Transverse colon (tissue), 4 donors: ENCODE measurements at places on chromosomes 7 and 10. TPM values are rescaled to one million over a fixed set of nuclear protein-coding genes. Genes with fewer than 3 reads are reported as not detected.

The FBXO24 gene
- total RNA-seq, result not detected

The PSD gene
- 48.1 TPM for total RNA-seq

- no peak for DNase-seq
These were observed 202.2 kb downstream of the VTI1A start for GRCh38 chr10:112649006-112649821.

GRCh38 chr10:84837877-84838276 lies 509.5 kb downstream of the CCSER2 start:
- DNase-seq, result no peak

GRCh38 chr7:136441835-136442234 lies 426.6 kb upstream of the CHRM2 start:
- DNase-seq, result no peak

DNA sequence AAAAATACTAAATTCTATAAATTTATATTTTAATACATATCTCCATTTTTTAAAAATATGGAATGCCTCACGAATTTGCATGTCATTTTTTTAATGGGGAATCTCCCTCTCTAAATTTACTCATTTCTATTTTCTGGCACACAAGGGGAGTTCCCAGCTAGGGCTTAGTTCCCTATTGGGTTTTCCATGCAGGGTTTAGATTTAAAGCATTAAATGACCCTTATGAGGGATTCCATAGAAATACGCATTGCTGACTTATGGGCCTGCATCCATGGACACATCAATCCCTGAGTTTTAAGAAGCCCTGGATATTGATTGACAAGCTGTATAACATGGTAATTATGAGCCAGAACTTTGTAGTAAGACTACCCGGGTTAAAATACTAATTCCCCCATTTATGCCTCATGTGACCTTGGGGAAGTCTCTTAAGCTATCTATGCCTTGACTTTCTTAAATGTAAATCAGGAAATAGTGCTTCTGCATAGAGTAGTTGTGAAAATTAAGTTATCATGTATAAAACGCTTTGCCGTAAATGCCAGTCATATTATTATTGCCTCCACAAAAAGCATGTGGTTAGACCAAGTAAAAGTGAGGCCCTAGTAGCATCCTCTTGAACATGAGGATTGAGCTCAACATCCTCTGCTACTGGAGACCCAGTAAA lies 78.8 kb upstream of the ANKRD1 start:
- DNase-seq, result no peak

- DNase-seq, result peak; percentile 82
These were observed 23.7 kb downstream of the EPHB4 start for GRCh38 chr7:100803398-100804161.

DNA sequence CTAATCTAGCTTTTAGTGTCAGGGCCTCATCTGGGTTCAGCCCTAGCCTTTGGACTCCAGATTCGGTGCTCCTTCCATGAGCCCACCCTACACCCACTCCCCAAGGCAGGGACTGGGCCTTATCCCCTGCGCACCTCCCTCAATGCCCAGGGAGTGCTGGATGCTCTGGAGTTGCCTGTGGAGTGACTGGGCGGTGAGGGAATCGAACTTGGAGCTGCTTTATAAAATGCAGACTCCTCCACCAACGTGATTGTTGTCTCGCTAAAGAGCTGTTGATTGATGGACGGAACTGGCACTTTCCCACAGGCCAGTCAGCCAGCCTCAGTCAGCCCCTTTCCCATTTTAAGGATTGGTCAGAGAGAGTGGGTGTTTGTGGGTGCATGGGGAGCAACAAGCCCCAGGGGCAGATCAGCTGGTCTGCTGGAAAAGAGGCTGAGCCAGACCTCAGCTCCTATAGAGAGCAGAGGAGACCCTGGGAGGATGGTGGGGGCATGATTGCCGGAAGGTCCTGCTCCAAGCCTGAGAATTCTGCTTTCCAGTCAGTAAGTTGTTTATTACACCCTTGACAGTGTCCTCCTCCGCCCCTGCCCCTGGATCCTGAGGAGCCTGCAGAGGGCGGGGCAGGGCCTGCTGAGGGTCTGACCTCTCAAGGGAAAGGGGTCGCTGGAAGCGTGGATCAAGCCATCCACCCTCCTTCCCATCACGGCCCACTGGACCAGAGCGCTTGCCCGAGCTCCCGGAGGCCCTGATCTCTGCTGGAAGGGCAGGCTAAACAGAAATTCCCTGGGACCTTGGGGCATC lies 16.7 kb downstream of the UNC5B start:
- DNase-seq, result no peak

The ACTL6B gene
- not detected for total RNA-seq

GRCh38 chr10:43408331-43408709 lies 666 bp downstream of the HNRNPF start:
- no peak for DNase-seq

- DNase-seq, result no peak
These were observed 69.8 kb downstream of the CTTNBP2 start for GRCh38 chr7:117803476-117803875.

The PTF1A gene
- total RNA-seq, result not detected

The MET gene
- total RNA-seq, result 6.4 TPM

GRCh38 chr10:90592638-90593302 lies 265.1 kb downstream of the HTR7 start:
- no peak for DNase-seq

The ERVW-1 gene
- total RNA-seq, result not detected

- DNase-seq, result no peak
These were observed 276.5 kb upstream of the SMIM30 start for GRCh38 chr7:113394856-113395255.

- DNase-seq, result no peak
These were observed 26.2 kb downstream of the MINDY4 start for GRCh38 chr7:30797176-30798040.
